ENCODE measurements at places on chromosomes 7 and 10. TPM values are rescaled to one million over a fixed set of nuclear protein-coding genes. Genes with fewer than 3 reads are reported as not detected.

ZMIZ2 gene
- 13.5 TPM for total RNA-seq

ACBD5 gene
- total RNA-seq: 10.3 TPM

STEAP2 gene
- 19.6 TPM for total RNA-seq

CFAP69 gene
- 3.5 TPM for total RNA-seq

GPR37 gene
- 6.5 TPM for total RNA-seq

SPRN gene
- under 0.01 TPM for total RNA-seq

MOGAT3 gene
- not detected for total RNA-seq

ZPBP gene
- total RNA-seq: not detected

Measured in epithelial cell of alveolus of lung (primary cell).